Activated CD4-positive, alpha-beta memory T cell treated with anti-CD3 and anti-CD28 coated beads, Interleukin-2, amount 10 ng/mL, durations not matched to agents 7 days and 5 days (primary cell): ENCODE measurements at places on chromosomes 12 and 14. TPM values are rescaled to one million over a fixed set of nuclear protein-coding genes. Genes with fewer than 3 reads are reported as not detected.
A peak's percentile ranks its signal among the peaks of the same experiment; 100 is the strongest.

RAB15 gene
- 1.7 TPM for total RNA-seq

GLIPR1L1 gene
- total RNA-seq: not detected

NKX2-1 gene
- total RNA-seq: not detected

SELPLG gene
- 301 TPM for total RNA-seq

PRKD1 gene
- not detected for total RNA-seq

- no peaks in the 10 kb centered on the region for H3K36me3 ChIP-seq
- no peaks in the 10 kb centered on the region for H3K4me1 ChIP-seq
- H3K27ac ChIP-seq: no peak overlapping the region
- H3K27me3 ChIP-seq: no peaks in the 10 kb centered on the region
These were observed 166.6 kb upstream of the RPL10L start for GRCh38 chr14:46818147-46818546.

DNA sequence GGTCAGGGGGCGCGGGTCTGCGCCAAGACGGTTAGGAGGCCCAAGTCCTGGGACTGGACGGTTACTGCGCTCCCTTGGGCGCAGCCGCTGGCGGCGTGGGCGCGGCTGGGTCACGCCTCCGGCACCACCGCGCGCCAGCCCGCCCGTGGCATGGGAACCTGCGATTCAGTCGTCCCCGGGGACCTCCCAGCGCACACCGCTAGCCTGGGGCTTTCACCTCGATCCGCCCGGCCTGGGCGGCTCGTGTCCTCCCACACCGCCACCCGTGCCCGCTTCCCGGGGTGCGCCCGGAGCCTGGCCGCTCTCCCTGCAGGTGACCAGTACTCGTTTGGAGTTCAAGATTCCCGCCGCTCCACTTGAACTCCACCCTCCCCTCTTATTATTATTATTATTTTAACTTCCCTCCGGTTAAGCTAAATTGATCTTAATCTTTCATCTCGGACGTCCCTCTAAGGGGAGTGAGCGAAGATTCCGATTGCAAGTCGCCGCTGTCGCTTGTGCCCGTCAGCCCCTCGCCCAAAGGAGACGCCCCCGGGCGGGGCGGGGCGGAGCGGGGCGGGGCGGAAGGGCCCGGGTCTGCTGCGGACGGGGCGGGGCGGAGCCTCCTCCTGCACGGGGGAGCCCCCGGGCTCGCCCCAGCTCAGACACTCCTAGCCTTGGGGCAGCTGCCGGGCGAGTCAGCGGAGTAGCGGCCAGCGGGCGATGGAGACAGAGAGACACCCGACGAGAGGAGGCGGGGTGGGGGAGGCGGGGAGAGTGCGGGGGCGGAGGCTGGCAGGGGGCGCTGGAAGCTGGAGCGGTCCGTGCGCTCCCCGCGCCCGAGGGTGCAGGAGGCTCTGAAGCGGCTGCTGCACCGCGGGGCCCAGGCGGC is at the start of gene KCNMB4:
Gene KCNMB4 (plus strand): TSS at position 643 of the 871 bp plus-strand sequence. CDS start 445 bp downstream, outside the sequence.
- peak within 1 kb of the TSS; percentile 83 for H3K4me3 ChIP-seq
- no peaks in the 10 kb centered on the region for H3K36me3 ChIP-seq
- no peak within 1 kb of the TSS for H3K27ac ChIP-seq

DNA sequence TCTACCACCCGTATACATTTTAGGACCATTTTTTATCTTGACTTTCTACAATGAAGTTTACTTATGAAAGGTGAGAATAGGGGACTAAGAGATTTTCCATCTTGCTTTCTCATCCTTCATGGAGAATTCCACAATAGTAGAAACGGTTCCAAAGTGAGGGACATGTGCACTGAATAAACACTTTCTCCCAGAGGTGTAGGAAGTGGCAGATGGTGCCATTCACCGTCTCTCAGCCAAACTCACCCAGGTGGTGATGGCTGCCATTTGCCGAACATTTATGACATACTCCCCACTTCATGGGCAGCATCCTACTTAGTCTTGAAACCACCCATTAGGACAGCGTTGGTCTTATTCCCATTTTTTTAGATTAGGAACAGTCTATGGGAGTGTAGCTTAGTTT is 540.5 kb downstream of the DIO2 start:
- H3K36me3 ChIP-seq: no peaks in the 10 kb centered on the region
- no peak for DNase-seq
- no peaks in the 10 kb centered on the region for H3K4me1 ChIP-seq
- H3K27ac ChIP-seq: no peak overlapping the region

DNA sequence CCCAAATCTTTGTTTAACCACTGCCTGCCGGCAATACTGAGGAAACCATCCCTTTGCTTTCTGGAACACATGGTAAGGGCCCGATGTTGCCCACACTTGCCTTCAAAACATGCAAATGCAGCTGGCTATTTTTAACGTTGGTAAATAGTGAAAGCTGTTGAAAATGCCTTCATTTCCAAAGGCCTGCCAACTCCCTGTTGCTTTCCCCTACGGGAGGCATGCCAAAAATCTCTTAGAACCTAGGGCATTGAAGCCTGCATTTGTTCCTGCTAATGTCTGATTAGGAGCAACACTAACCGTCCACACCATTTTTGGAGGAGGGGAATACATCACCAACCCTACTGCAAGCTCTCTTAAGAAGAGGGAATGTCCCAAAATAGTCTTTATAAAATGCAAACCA is 152.6 kb upstream of the NOS1 start:
- H3K4me1 ChIP-seq: no peaks in the 10 kb centered on the region
- no peak for DNase-seq
- no peaks in the 10 kb centered on the region for H3K27me3 ChIP-seq
- no peak overlapping the region for H3K27ac ChIP-seq

GRCh38 chr12:60977966-60978365 is 1282.2 kb upstream of the USP15 start:
- H3K36me3 ChIP-seq: no peaks in the 10 kb centered on the region
- no peak overlapping the region for H3K4me3 ChIP-seq
- no peak for DNase-seq
- H3K4me1 ChIP-seq: no peaks in the 10 kb centered on the region

GRCh38 chr12:74401035-74401434 is 136.6 kb upstream of the ATXN7L3B start:
- H3K27me3 ChIP-seq: no peaks in the 10 kb centered on the region
- no peak overlapping the region for H3K27ac ChIP-seq
- no peaks in the 10 kb centered on the region for H3K4me1 ChIP-seq
- DNase-seq: no peak
- H3K36me3 ChIP-seq: no peaks in the 10 kb centered on the region

- H3K36me3 ChIP-seq: peaks cover 18% of the 10 kb centered on the region
- H3K4me1 ChIP-seq: peaks cover 70% of the 10 kb centered on the region
- peaks cover 17% of the 10 kb centered on the region for H3K27me3 ChIP-seq
- H3K4me3 ChIP-seq: no peak overlapping the region
These were observed 1.7 kb upstream of the LAG3 start for GRCh38 chr12:6770600-6770999.

GRCh38 chr14:34770901-34771300 is 56.5 kb upstream of the CFL2 start:
- no peaks in the 10 kb centered on the region for H3K27me3 ChIP-seq
- peaks cover 63% of the 10 kb centered on the region for H3K36me3 ChIP-seq
- peaks cover 3% of the 10 kb centered on the region for H3K4me1 ChIP-seq
- DNase-seq: no peak

- H3K4me3 ChIP-seq: no peak overlapping the region
- no peak overlapping the region for H3K27ac ChIP-seq
- peaks cover 5% of the 10 kb centered on the region for H3K27me3 ChIP-seq
- no peak for DNase-seq
- peaks cover 12% of the 10 kb centered on the region for H3K4me1 ChIP-seq
- H3K36me3 ChIP-seq: no peaks in the 10 kb centered on the region
These were observed 26.2 kb upstream of the CKAP4 start for GRCh38 chr12:106274012-106274411.

DNA sequence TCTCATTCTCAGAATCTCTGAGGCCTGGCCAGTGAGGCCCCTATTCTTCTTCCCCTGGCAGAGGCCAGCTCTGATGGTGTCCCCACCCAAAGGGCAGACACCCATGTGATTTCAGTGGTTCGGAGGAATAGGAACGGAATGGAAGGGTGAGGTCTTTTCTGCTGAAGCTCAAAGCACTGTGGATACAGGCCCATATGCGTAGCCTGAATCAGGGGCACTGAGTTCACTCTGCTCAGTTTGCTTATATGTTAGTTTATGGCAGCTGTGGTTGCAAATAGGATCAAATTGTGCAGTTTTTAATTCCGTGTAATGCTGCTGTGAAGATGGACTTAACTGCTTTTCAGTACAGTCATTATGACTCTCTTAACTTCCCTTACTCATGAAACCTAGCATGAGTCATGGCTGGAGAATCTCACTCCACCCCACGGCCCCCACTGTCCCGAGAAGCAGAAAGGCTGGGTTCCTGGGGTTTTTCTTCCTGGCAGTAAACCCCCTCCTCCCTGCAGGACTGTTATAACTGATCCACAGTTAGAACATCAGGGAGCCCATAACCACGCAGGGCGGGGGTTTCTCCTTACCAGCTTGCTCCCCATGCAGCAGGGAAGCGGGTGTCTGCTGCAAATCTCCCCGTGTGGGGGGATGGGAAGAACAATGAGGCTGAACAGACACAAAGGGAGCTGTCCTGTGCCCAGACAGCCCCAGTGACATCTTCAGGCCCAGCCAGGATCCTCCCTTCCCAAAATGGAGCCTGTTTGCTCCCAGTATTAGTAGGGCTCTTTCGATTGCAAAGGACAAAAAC is 122.7 kb downstream of the SLC38A6 start:
- peak overlapping the region; percentile 46 for H3K4me3 ChIP-seq
- peak; percentile 59 for DNase-seq
- H3K36me3 ChIP-seq: peaks cover 34% of the 10 kb centered on the region
- peak overlapping the region; percentile 94 for H3K27ac ChIP-seq
- no peaks in the 10 kb centered on the region for H3K27me3 ChIP-seq
- H3K4me1 ChIP-seq: peaks cover 51% of the 10 kb centered on the region
